ENCODE measurements at places on chromosomes 2 and 18.

DNA sequence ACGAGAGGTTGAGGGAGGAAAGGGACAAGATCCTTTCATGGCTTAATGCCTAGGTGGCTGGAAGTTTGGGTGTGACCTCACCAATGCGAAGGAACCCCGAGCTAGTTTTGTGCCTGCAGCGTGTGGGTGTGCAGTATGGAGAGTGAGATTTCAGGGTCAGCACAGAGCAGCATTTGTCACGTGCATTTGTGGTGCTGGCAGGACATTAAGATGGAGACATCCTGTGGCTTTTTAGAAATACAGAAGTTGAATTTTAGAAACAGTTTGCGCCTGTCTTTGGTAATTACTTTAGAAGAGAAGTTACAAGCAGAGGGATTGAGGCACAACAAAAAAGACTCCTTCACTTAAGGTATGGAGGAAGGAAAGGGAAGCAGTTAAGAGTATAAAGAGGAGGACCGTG lies 258.2 kb upstream of the THUMPD2 start:
- no peak overlapping the region for H3K27ac ChIP-seq
- no peak for DNase-seq
- H3K36me3 ChIP-seq: no peaks in the 10 kb centered on the region
- no peaks in the 10 kb centered on the region for H3K27me3 ChIP-seq

GRCh38 chr2:211329421-211329820 lies 773.0 kb downstream of the CPS1 start:
- peaks cover 5% of the 10 kb centered on the region for H3K4me1 ChIP-seq
- H3K36me3 ChIP-seq: no peaks in the 10 kb centered on the region
- no peak for DNase-seq
- H3K27me3 ChIP-seq: no peaks in the 10 kb centered on the region
- no peak overlapping the region for H3K4me3 ChIP-seq
- H3K27ac ChIP-seq: no peak overlapping the region

GRCh38 chr2:194294156-194294555 lies 1362.9 kb upstream of the SLC39A10 start:
- H3K36me3 ChIP-seq: no peaks in the 10 kb centered on the region
- H3K27me3 ChIP-seq: no peaks in the 10 kb centered on the region
- DNase-seq: no peak
- H3K27ac ChIP-seq: no peak overlapping the region
- H3K4me1 ChIP-seq: no peaks in the 10 kb centered on the region

GRCh38 chr18:74456349-74457042 lies 612 bp downstream of the DIPK1C start:
- H3K4me3 ChIP-seq: no peak overlapping the region
- H3K27ac ChIP-seq: no peak overlapping the region
- peaks cover 5% of the 10 kb centered on the region for H3K4me1 ChIP-seq
- no peaks in the 10 kb centered on the region for H3K27me3 ChIP-seq
- no peaks in the 10 kb centered on the region for H3K36me3 ChIP-seq

DNA sequence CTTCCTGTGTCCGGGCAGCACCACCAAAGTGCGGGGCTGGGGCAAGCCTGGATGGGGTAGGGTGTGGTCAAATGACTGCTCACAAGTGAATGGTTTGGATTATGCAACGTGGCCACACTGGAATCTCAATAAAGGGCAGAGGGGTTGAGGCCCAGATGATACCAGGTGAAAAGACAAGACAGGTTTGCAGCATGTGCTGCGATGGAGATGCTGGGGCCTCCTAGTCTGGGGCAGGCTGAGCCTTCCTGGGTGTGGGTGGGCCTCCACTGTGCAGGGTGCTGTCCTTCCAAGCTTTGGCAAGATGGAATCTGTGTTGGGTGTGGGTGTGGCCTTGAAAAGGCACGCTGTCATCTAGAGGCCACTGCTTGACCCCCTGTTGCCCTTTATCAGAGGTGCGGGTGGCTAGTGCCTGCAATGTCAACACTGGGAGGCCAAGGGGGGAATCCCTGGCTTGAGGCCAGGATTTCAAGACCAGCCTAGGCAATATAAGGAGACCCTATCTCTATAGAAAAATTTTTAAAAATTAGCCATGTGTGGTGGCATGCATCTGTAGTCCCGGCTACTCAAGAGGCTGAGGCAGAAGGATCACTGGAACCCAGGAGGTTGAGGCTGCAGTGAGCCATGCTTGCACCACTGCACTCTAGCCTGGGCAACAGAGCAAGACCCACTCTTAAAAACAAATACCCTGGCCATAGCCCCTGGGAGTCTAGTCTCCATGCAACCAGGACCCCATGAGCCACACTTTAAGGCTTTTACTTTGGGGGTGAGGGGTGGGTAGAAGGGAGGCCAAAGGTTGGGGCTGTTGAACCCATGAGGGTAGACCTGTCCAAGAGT lies 13.8 kb downstream of the RRM2 start:
- H3K27me3 ChIP-seq: no peaks in the 10 kb centered on the region
- peaks cover 8% of the 10 kb centered on the region for H3K36me3 ChIP-seq
- DNase-seq: no peak
- no peak overlapping the region for H3K4me3 ChIP-seq
- no peak overlapping the region for H3K27ac ChIP-seq
- H3K4me1 ChIP-seq: peaks cover 2% of the 10 kb centered on the region
